ENCODE measurements at places on chromosomes 1 and 21.

DNA sequence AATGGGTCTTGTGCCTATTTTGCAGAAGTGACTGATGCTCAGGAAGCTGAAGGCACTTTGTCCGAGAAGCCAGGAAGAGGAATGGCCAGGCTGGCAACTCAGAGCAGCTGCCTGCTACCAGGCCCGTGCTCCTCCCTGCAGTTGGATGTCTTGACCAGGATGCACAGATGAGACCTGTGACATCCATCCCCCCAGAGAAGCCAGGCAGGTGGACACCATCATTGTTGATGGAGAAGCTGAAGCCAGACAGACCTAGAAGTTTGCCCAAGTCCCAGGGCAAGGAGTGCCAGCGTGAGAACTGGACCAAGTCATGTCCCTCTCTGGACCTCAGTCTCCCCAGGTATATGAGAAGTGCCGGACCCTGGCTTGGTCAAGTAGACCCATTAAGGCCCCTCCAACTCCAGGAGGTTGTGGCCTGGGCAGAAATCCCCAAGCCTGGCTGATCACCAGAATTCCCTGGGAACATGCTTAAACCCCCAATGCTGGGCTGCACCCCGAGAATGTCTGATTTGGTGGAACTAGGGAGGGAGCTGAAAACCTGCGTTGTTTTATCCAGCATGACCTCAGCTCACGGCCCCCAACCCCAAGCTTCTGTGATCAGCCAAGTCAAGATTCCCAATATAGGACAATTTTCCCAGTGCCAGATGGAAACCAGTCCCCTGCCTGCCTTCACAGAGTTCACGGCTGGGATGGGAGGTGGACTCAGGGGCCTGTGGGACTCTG, 82.4 kb downstream of the CAMK2N1 start:
- no peak for DNase-seq

DNA sequence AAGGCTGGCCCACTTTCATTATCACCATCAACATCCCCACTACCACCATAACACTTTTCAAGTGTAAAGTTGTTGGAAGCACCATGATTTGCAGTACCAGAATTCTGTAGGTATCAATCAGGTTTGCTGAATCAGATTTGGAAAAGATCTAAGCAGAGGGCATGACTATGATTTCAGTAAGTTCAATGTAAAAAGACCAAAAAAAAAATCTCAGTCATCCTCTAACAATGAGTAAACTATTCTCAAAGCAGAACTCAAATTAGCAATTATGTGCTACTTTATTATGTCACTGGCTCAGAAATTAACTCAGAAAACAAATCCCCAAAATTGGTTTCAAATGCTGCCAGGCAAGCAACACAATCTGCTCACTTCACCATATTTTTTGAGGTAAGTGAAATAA, 187.8 kb upstream of the HP1BP3 start:
- DNase-seq = no peak

- DNase-seq = no peak
These were observed 3.0 kb downstream of the NHLH2 start for GRCh38 chr1:115837740-115838421.

DNA sequence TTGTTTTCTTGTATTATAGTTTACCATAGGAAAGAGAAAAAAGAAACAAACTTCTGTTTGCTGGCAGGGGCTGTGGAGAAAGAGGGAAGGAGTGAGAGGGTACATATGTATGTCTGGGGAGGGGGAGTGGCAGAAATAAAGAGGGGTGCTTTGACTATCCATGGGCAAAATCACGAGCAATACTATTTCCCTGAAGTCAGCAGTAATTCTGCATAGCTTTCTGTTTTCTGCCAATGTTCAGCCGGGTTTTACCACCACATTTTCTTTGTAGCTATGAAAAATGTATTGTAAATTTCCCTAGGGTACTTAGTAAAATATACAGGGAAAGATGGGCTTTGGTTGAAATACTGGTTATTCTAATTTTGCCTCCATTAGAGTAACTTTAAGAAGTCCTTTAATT, 45.2 kb upstream of the PGD start:
- no peak for DNase-seq

GRCh38 chr1:4256351-4256750, 356.3 kb upstream of the C1orf174 start:
- DNase-seq = no peak

- no peak for DNase-seq
These were observed 227.6 kb downstream of the LMO4 start for GRCh38 chr1:87556326-87556725.

GRCh38 chr1:116891396-116892079, 18.2 kb upstream of the PTGFRN start:
- DNase-seq = no peak

GRCh38 chr1:10059342-10059718, 26.6 kb downstream of the UBE4B start:
- DNase-seq = no peak

DNA sequence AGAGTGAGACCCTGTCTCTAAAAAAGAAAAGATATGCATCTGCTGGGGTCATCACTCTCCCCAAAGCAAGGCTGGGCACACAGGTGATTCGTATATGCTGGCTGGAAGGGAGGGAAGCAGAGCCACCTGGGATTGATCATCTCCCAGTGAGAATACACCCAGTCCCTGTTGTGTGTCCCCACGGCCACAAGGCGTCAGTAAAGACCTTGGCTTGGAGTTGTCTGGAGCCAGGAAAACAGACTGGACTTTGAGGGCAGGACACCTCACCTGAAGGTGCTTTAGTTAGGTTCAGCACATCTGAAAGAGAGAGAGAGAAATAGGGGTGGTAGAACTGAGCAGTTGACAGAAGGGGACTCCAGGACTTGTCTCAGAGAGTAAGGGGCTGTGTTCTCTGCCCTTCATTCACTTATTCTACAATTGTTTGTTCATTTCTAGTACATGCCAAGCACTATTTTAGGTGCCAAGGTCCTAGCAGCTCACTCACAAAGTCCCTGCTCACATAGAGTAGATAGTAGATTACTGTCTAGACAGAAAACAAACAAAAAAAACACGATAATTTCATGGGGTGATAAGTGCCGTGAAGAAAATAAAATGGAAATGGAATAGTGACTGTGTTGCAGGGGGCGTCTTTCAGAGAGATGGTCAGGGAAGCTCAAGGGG, 13.5 kb downstream of the CITED4 start:
- DNase-seq = peak; percentile 14

DNA sequence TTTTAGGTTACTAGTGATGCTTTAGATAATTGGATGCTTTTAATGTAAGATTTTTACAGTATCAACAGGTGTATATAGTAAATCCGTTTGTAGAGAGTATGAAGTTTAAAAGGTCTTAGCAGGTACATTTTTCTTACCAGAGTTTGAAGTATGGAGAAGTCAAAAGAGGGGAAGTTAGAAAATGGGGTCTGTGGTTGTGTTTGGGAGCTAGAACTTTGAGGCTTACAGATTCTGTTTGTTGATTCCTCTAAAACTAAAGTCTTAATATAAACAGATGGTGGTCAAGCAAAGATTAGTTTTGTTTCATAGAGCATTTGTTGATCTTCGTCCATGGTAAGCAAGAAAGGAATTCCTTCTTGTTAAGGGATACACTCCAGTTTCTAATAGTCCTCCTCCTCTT, 35.8 kb downstream of the CDC42 start:
- DNase-seq = no peak

DNA sequence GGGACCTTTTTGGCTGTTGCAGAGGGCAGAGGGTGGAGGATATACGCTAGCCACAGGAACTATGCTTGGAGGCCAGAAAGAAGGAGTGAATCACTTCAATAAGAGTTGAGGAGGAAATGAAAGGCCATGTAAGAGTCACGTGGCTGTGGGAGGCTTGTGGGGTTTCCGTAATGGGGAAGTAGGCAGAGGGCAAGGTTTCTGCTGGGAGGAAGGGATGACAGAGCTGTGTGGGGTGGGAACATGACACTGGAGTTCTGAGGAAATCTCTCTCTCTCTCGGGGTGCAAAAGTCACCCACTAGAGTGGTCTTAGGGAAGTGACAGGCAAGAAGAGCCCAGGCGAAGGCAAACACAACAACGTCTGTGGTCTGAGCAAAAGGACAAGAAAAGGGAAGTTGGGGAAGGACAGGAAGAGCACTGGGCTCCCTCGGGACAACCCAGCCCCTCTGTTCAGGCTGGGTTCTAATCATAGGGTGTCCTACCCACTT, 3.9 kb upstream of the CD1C start:
- DNase-seq = peak; percentile 76

GRCh38 chr1:39672551-39672947, 642 bp upstream of the NT5C1A start:
- DNase-seq = peak; percentile 23

- no peak for DNase-seq
These were observed 10.2 kb upstream of the PTGFRN start for GRCh38 chr1:116899529-116899928.

DNA sequence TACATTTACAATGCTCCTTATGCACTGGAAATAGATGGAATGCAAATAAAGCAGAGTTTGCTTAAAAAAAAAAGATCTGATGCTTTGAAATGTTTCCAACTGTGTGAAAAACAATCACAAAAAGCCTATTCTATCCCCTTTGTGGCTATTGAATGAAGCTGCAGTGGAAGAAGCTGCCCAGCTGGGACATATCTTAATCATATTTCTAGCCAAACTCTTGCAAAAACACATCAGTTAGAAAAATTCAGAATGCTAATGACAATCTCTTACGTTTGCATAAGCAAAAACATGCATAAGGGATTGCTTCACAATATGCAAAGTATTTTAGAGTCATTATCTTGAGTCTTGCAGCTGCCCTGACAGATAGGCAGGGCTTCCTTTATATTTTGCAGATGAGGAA, 526.4 kb upstream of the USP24 start:
- DNase-seq = no peak

DNA sequence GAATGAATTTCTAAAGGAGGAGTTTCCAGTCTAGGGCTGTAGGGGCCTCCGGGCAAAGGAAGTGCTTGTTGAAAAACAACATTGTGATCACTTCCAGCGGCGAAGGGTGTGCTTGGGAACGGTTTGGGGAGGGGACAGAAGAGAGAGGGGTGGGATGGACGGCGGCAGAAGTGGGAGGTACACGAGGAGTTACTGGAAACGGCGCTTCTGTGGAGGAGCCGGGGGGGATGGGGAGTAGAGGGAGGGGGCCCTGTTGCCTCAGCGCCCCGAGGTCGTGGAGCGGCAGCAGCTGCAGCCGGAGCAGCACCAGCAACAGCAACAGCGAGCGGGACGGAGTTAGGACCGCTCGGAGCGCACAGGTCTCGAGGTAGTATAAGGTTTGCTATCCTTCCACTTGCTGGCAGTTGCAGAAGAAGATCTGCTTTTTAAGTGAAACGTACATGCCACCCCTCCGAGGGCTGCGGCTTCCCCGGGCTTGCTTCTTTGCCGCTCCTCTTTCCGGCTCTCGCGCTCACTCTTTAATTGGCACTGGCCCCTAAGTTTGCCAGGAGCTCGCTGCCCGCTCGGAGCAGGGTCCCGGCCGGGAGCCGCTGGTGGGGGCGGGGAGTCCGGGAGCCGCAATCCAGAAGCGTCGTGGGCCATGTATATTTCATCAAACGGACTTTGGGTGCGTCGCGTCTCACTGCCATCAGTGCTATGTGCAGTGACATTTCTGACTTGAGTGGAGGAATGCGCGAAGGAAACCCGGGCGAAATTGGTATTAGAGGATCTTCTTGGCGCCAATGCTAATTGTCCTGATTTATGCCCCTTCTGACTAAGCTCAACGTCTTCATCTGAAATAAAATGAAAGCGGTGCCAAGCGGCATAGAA, 771 bp upstream of the NTNG1 start:
- peak; percentile 3 for DNase-seq

- DNase-seq = no peak
These were observed 569 bp upstream of the DAB1 start for GRCh38 chr1:57424231-57425027.

DNA sequence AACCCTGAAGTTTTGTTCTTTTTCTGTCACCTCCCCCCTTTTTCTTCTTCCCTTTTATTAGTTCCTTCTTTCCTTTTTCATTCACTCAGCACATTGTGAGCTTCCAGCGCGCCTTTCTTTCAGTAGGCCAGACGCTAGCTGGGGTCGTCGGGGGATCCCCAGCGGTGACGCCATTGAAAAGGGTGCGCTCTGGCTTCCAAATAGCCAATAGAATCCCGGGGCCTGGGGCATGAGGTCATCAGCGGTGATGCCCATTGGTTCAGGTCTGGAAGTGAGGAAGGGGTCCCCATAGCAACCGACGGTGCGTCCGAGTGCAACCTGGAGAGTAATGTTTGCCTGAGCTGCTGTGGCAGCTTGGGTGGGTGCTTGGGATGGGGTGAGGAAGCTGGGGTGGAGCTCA, 6.9 kb upstream of the EFNA3 start:
- no peak for DNase-seq

DNA sequence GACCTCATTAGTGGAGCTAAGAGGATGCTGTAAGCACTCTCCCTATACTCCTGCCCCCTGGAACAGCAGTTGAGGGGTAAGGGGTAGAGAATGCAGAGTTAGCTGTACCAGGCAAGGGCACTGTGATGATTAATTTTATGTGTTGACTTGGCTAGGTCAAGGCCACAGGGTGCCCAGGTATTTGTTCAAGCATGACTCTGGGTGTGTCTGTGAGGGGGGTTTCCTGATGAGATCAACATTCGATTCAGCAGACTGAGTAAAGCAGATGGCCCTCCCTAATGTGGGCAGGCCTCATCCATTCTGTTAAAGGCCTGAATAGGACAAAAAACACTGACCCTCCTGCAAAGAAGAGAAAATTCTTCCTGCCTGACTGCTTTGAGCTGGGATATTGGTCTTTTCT, 110.8 kb downstream of the KCND3 start:
- DNase-seq = peak; percentile 16

DNA sequence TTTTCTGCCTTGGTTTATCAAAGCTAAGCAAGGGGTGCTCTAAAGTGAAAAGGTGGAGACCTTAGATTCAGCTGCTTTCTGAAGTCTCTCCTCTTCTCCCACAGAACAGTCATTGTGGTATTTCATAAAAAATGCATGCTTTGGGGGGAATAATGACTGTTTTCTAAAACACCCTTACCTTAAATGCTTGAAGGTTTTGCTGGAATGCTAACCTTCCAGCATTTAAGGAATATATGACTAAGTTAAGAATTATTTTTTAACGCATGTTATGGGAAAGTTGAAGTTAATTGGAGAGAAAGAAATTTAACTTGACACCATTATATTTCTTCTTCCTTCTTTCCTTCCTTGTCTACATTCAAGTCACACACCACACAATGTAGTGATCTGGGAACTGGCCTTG, 162.5 kb downstream of the ROR1 start:
- no peak for DNase-seq
